ENCODE measurements at places on chromosomes 3 and 15. TPM values are rescaled to one million over a fixed set of nuclear protein-coding genes. Genes with fewer than 3 reads are reported as not detected.

DNA sequence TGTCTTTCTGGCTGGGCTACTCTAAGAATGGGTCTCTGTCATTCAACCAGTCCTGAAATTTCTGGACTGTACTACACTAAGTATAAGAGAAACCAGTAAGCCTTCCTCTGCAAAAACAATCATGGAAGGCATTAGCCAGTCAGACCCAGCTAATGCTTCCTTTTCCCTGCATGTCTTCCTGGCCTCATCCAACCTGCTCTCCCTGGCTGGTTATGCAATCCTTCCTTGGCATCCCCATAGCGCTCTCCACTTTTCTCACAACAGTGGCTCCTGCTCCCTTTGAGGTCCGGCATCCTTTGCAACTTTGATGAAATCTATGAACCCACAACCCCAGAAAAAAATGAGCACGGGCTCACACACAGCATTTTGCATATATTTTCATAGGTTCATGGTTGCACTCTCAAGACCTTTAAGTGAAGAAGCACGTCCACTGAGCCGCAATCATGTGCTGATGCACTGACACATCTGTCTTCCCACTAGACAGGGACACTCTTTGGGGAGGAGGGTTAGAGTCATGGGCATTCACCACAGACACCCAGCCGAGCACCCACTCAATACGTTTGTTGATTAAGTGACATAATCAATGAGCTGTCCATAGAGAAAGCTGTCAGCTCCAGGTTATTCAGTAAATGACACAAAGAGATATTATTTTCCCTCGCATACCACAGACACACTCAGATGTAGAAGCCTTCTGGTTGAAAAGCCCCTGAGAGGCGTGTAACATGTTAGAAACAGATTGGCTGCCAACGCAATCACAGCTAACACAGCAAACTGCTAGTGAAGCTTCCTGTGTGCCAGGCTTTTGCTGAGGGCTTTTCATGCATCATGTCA, 66.7 kb downstream of the PLD1 start:
- no peak for DNase-seq

DNA sequence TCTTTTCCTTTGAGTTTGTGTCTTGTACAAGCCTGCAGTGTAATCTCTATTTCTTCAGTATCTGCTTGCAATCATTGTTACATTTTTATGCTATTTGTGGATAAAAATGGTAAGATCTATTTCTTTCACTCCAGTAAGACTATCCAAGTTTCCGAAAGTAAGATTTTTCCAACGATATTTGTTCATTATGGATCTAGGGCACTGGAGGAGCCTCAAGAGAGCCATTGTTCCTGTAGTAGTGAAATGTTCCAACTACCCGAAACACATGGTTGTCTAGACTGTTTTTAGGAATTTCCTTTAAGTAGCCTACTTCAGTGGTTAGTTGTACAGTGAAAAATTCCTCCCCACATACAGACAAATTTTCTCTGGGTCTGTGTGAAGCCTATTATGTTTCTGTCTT, 597.4 kb downstream of the RSL24D1 start:
- no peak for DNase-seq

DNA sequence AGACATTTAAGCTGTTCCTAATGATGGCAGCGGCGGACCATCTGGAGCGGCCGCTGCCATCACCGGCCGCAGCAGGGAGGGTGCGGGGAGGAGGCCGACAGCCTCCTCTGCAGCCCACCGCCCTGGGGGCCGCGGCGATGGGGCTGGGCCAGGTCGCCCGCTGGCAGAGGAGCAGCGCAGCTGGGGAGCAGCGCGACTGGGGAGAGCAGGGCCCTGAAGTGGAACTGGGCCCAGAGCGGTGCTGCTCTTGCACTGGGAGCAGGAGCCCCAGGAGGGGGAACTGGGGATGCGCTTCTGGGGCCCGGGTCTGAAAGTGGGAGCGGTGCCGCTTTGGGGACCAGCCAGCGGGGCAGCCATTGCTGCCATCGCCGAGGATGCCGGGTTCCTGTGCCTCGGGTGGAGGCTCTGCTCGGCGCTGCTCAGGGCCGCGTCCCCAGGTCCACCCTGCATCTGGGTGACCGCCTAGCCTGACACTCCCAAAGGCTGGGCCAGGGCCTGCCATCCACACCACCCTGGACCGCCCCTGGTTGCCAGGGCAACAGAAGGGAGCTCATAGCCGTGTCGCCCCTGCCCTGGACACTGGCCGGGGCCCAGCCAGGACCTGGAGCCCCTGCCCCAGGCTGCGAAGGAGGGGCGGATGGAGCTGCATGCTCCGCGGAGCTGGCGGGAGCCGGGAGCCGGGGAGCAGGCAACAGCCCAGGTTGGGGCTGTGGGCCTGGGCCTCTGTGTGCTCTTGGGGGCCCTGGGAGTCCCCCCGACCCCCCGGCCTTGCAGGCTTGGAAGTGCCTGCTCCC, 15.5 kb upstream of the PLA2G4E start:
- peak; percentile 59 for DNase-seq

GRCh38 chr15:50260969-50261496, 4.5 kb downstream of the HDC start:
- DNase-seq = no peak

GRCh38 chr3:10522646-10523303, 17.4 kb upstream of the ATP2B2 start:
- peak; percentile 12 for DNase-seq

GRCh38 chr3:46280105-46280797, 38.0 kb downstream of the CCR3 start:
- DNase-seq = no peak

DNA sequence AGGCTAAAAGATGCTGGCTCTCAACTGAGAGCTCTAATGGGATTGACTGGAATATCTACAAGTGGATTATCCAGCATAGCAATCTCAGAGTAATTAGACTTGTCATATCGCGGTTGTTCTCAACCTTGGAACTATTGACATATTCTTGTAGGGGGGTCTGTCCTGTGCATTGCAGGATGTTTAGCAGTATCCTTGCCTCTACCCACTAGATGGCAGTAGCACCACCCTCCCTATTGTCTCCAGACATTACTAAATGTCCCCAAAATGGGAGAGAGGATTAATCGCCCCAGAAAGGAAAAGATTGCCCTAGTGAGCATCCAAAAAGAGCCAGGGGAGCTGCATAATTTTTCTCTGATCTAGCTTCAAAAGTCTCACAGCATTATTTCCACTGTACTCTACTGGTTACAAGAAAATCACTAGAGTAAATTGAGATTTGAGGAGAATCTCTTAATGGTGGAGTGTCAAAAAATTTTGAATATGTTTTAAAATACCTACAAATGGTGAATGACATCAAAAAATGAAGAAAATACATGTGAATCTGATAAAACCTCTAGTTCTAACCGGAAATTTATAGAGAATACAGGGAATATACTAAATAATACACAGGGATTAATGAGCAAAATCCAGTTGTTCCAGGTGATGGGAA, 388.2 kb upstream of the AGTR1 start:
- DNase-seq = peak; percentile 45

GRCh38 chr3:191627064-191627463, 166.1 kb downstream of the PYDC2 start:
- DNase-seq = no peak

DNA sequence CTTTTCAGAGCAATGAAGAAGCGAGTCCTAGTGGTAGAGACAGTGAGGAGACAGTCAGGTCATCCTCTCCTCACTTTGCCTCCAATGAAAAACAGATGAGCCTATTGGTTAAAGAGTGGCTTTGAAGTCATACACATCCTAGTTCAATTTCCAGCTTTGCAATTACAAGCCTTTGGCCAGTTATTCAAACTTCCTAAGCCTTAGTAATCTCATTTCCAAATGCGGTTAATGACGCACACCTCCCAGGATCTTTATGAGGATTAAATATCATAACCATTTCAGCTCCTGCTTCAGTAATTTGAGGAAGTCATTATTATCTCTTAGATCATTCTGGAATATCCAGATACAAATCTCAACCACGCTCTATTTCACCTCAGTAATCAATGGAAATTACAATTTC, 10.0 kb upstream of the ST6GAL1 start:
- DNase-seq = no peak

DNA sequence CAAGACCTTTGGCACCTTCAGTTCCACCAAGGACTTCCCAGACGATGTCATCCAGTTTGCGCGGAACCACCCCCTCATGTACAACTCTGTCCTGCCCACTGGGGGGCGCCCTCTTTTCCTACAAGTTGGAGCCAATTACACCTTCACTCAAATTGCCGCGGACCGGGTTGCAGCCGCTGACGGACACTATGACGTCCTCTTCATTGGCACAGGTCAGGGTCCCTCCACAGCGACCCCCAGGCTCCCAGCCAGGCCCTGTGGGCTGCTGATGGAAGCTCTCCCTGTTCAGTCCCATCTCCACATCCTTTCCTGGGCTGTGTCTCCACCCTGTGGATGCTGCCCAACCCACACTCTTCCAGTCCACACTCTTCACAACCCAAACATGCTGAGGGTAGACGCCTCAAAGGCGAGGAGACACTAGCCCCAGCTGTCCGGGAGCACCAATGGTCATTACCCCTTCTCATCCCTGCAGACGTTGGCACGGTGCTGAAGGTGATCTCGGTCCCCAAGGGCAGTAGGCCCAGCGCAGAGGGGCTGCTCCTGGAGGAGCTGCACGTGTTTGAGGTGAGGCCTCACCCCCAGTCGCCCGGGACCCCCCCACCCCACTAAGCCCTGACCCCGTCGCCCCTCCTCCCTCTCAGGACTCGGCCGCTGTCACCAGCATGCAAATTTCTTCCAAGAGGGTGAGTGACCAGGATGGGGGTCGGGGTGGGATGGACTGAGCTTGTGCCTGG, 4.3 kb upstream of the LSMEM2 start:
- DNase-seq = peak; percentile 91

- DNase-seq = peak; percentile 79
Observed at GRCh38 chr3:25033407-25034029, 394.5 kb upstream of the RARB start.

GRCh38 chr3:107987036-107987939, 103.5 kb downstream of the CD47 start:
- no peak for DNase-seq

The GRAMD1C gene
- 1.8 TPM for total RNA-seq

The ERC2 gene
- 15.4 TPM for total RNA-seq

The CLSTN2 gene
- total RNA-seq = 0.68 TPM

The PAQR5 gene
- 1.6 TPM for total RNA-seq
